Endothelial cell (in vitro differentiated cells): ENCODE measurements at places on chromosomes 12 and 14. TPM values are rescaled to one million over a fixed set of nuclear protein-coding genes. Genes with fewer than 3 reads are reported as not detected.

- H3K27me3 ChIP-seq = peaks cover 3% of the 10 kb centered on the region
- DNase-seq = no peak
- H3K4me1 ChIP-seq = peaks cover 32% of the 10 kb centered on the region
- H3K4me3 ChIP-seq = no peak overlapping the region
These were observed 73.8 kb downstream of the SUSD6 start for GRCh38 chr14:69685218-69685616.

- no peak overlapping the region for H3K4me3 ChIP-seq
- peaks cover 9% of the 10 kb centered on the region for H3K27me3 ChIP-seq
- peak overlapping the region; percentile 72 for H3K27ac ChIP-seq
- peaks cover 29% of the 10 kb centered on the region for H3K4me1 ChIP-seq
These were observed 1.3 kb downstream of the SDR9C7 start for GRCh38 chr12:56932867-56933266.

DNA sequence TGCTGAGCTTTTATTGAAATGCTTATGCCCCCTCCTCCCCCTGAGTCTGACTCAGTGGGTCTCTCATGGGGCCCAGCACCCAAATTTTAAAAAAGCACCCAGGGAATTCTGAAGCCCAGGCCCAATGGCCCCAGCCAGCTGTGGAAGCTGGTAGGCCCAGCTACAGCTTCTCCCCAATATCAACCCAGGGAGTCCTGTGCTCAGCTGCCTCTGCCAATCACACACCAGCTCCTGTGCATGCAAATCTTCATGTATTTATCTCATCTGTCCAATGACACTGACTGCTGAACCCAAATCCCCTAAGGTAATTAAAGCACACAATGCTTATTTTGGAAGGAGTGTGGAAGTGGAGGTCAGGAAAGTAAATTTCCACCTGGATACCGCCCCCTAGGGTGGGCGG lies 76.3 kb downstream of the CCDC88C start:
- peaks cover 14% of the 10 kb centered on the region for H3K27me3 ChIP-seq
- no peak for DNase-seq
- peaks cover 10% of the 10 kb centered on the region for H3K4me1 ChIP-seq
- no peak overlapping the region for H3K4me3 ChIP-seq
- peaks cover 15% of the 10 kb centered on the region for H3K36me3 ChIP-seq

DNA sequence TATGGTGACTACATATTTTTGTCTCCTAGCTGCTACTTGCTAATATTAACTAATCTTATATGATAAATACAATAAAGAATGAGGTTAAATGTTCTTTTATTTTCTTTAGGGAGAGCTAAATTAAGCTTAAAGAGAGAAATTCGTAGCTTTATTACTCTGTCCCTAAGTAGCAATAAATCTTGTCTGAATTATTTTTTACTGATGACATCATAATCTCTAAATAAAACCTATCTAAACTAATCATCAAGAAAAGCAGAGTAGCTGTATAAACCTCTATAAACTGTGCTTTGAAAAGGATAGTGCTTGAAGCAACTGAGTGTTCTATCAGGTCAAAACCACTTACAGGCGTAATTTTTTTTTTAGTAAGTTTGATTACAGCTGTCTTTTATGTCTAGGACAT lies 42.5 kb downstream of the METTL25 start:
- H3K27me3 ChIP-seq = no peaks in the 10 kb centered on the region
- no peak overlapping the region for H3K27ac ChIP-seq
- DNase-seq = no peak
- no peak overlapping the region for H3K4me3 ChIP-seq
- H3K36me3 ChIP-seq = no peaks in the 10 kb centered on the region
- H3K4me1 ChIP-seq = no peaks in the 10 kb centered on the region

- peak; percentile 27 for DNase-seq
- H3K36me3 ChIP-seq = no peaks in the 10 kb centered on the region
- no peak overlapping the region for H3K4me3 ChIP-seq
- H3K4me1 ChIP-seq = peaks cover 50% of the 10 kb centered on the region
- peak overlapping the region; percentile 98 for H3K27ac ChIP-seq
These were observed 120.4 kb upstream of the LRIG3 start for GRCh38 chr12:59040656-59041055.

DNA sequence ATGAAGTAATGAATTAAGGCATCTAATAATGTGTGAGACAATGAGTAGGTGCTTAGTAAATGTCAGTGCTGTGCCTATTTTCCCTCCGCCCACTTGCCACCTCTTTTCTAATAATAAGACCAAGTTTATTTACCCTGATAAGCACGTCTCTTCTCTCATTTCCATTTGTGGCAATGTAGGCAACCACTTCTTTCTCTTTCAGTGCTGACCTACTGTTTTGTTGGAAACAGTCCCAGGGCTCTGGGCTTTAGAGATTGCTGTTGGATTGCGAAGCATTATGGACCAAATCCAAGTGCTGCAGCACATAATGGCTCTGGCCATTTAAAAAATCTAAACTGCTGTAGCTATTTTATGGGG lies 141.3 kb upstream of the PLEKHG7 start:
- no peaks in the 10 kb centered on the region for H3K27me3 ChIP-seq
- no peaks in the 10 kb centered on the region for H3K4me1 ChIP-seq
- H3K27ac ChIP-seq = no peak overlapping the region
- H3K36me3 ChIP-seq = no peaks in the 10 kb centered on the region
- no peak for DNase-seq
- no peak overlapping the region for H3K4me3 ChIP-seq

DNA sequence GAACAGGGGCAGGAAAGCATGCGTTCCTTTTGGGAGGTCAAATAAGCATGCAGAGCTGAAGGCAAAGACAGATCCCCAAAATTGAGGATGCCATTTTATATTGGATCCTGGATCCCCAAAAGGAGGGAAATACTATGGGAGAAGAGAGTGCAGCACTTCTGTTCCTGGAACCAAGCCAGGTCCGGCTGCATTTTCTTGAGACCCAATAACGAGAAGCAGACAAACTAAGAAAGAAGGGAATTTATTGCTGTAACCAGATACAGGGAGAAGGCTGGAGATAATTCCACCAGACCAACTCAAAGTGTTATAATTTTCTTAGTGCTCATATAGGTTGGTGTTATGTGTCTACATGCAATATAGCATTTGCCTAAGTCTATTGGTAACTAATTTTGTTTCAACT lies 60.8 kb downstream of the PDE6H start:
- peaks cover 3% of the 10 kb centered on the region for H3K36me3 ChIP-seq
- no peak overlapping the region for H3K4me3 ChIP-seq
- H3K27ac ChIP-seq = no peak overlapping the region

DNA sequence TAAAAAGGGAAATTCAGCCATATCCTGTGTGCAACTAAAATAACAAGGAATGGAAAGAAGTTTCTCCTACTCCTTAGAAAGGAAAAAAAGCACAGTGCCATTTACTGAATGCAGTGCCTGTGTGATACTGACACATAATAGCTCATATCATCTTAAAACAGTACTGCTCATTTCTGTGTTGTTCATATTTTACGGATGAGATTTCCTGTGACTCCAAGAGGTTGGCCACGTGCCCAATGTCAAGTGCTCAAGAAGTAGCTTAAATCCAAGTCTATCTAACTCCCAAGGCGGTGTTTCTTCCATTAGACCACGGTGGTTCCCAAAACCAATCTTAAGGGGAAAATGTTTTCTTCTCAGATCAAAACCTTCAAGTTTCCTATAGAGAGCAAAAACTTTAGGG lies 20.0 kb downstream of the MAP3K9 start:
- no peak overlapping the region for H3K27ac ChIP-seq
- DNase-seq = no peak

CCDC38 gene
- not detected for total RNA-seq

ASCL1 gene
- not detected for total RNA-seq

PLXNC1 gene
- 1.1 TPM for total RNA-seq

OAS3 gene
- 2.2 TPM for total RNA-seq
